Fibroblast of lung (primary cell): ENCODE measurements at places on chromosomes 2 and 18. TPM values are rescaled to one million over a fixed set of nuclear protein-coding genes. Genes with fewer than 3 reads are reported as not detected.

- peak; percentile 8 for DNase-seq
Observed at GRCh38 chr2:217555081-217555876, 447.5 kb downstream of the TNS1 start.

DNA sequence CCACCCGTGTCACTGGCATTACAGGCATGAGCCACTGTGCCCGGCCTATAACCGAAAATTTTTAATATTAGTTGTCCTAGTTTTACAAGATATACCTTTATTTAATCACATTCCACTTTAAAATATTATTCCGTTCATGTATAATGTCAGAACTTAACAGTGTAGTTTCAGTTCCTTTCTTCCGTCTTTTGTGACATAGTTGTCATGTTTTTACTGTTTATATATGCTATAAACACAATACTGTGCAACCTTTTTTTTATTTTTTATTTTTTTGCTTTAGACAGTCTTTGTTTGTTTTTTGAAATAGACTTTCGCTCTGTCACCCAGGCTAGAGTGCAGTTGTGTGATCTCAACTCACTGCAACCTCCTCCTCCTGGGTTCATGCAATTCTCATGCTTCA is 129.5 kb upstream of the TTC27 start:
- DNase-seq, result no peak

DNA sequence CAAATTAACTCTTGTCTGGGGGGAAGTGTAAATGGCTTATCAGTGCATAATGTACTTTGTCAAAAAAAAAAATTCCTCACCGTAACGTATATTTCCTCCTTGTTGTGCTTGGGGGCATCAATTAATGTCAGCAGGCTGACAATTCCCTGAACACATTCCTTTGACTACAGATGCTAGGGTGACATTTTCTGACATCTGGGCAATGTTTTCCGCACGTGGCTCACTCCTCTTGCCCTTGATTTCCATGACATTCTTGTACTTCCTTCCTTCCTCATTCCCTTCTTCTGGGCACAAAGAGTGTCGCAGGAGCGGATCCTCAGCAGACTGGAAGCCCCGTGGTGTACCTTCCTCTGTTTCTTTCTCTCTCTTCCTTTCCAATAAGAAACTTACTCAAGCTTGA is 173.7 kb downstream of the SP3 start:
- DNase-seq, result no peak

DNA sequence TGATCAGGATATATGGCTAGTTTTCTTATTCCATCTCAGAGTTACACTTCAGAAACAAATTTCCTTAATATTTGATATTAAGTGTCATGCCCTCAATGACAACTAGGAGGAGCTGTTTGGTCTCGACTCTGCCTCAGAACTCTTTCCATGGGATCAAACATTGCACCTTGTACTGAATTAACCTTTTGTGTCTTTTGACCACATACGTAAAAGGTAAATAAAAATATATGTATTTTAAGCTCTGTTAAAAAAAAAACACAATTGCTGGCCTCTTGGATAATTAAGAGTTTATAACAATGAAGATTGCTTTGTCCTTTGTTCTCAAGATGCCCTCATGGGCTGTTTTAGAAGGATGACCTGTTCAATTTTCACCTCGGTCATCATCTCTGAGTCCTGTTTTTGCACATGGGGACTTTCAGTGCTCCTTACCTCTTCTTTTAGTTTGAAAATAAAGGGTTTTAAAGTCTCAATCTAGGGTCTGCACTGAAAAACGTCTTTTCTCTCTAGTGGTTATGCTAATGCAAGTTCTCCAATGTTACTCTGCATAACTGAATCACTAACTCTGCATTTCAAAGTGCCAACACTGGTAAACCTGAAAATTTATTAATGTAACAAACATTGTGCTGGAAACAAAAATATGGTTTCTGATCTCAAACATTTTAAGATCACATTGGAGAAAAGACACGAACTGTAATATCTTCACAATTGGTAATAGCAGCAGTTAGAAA is 18.8 kb upstream of the FN1 start:
- DNase-seq, result peak; percentile 66

MGAT4A gene
- total RNA-seq, result 0.17 and 0.26 TPM in 2 replicates

- DNase-seq, result no peak
Observed at GRCh38 chr2:149732730-149733290, 145.2 kb upstream of the MMADHC start.

DNA sequence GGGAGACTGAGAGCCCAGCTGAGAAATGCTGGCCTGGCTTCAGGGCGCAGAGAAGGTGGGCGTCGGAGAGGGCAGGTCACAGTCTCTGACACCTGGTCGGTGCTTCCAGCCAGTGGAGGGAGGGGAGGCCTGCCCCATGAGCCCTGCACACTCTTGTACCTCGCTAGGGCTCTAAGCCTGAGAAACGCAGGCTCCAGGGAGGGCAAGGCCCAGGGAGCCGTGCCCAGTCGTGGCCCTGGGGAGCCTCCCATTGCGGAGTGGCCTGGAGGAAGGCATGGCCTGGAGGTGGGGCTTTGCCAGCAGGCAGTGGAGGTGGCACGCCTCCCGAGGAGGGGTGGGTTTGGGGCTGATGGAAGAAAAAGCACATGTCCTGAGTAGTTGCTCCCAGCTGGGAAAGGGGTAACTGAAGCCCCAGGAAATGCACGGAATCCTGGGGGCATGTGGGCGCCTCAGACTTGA is 39.0 kb downstream of the MTERF4 start:
- DNase-seq, result no peak

- no peak for DNase-seq
Observed at GRCh38 chr2:105248316-105249070, 7.0 kb downstream of the GPR45 start.

GRCh38 chr2:13818002-13818401 is 814.5 kb upstream of the LRATD1 start:
- DNase-seq, result no peak

GRCh38 chr2:233430081-233430480 is 75.8 kb downstream of the DGKD start:
- no peak for DNase-seq
